ENCODE measurements at places on chromosomes 12 and 14.

GRCh38 chr12:45166056-45166455, 49.8 kb upstream of the ANO6 start:
- no peak for DNase-seq

DNA sequence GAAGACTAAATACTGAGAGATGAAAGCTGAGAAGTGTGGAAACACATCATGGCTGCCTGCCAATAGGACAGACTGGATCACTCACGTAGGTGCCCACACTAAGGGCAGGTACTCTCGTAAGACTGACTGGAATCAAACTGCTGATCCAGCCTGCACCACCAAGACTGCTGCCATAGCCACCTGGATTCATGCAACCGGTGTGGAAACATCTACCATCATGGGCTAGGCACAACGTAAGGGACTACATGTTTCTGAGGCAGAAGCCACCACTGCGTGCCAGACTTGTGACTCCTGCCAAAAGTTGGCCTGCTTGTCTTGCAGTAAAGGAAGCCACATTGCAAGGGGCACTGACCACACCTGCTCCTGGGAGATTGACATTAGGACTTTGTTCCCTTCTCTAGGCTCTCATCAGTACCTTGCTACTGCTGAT, 3.8 kb downstream of the POMT2 start:
- DNase-seq, result peak; percentile 38

GRCh38 chr14:69052181-69052601, 73.1 kb upstream of the ACTN1 start:
- no peak for DNase-seq

- no peak for DNase-seq
These were observed 228.9 kb upstream of the CAND1 start for GRCh38 chr12:67039995-67040860.

- DNase-seq, result no peak
These were observed 6.3 kb downstream of the PPFIBP1 start for GRCh38 chr12:27530157-27530922.

GRCh38 chr12:29155079-29155478, 6.0 kb downstream of the FAR2 start:
- no peak for DNase-seq

DNA sequence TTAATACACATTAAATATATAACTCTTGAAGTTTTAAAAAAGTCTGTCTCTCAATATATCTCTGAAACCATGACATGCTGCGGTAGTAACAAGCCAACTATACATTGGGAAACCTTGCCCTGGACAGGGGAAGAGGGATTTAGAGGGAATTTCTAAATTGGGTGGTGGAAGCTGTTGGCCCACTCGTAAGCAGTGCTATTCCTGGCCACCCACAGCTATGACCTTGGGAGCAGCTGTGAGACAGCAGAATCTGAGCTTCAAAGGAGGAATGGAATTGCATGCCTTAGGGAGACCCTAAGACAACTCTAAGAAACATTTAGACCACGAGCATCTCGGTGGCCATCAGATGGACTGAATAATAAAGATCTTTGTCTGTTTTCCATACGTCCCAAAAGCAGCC, 15.8 kb upstream of the GCH1 start:
- DNase-seq, result no peak

DNA sequence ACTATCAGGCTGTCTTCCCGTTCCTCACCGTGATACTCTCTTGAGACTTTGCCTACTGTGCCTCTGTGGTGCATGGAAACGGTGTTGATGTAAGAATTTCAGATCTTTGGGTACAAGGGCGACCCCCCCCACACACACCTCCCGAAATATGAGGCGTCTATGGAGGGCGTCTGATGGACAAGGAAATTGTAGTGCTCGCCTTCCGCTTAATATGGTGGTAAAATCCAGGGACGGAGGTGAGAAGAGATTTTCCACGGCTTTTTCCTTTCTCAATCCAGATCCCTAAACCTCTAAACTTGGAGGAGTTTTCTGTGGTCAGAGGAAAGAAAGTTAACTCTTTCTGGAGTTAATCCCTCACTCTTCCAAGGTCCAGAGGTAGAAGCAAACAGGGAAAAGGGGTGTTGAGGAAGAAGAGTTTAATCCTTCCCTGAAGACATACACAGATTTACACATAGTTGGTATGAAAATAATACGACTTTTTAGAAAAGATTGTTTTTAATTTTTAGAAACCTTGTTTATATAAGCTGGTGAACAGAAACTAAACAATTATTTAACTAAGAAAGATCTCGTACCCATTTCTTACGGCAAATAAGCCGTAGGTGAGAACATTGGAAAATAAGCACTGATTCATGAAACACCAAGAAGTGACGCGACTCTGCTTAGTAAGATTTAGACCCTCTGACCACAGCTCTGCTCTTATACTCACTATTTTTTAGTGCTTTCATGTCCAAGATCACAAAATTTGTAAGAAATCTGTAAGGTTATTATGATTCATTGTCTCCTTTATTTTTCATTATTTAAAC, 23.1 kb upstream of the RNASE12 start:
- DNase-seq, result no peak

DNA sequence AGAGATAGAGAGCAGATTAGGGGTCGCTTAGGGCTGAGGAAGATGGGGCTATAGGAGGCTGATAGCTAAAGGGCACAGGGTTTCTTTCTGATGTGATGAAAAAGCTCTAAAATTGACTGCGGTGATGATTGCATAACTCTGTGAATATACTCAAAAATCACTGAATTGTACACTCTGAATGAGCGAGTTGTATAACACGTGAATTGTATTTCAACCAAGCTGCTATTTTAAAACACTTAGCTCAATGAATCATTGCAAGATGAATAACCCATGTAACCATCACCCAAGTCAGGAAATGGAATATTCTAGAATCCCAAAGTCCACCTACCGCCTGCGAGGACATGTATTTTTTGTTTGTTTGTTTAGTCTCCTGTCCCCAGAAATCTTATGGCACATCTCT, 60.1 kb upstream of the CCND2 start:
- DNase-seq, result no peak

GRCh38 chr12:52612431-52613383, 5.7 kb downstream of the KRT73 start:
- no peak for DNase-seq

GRCh38 chr12:108635997-108636808, 2.5 kb upstream of the SELPLG start:
- DNase-seq, result no peak

DNA sequence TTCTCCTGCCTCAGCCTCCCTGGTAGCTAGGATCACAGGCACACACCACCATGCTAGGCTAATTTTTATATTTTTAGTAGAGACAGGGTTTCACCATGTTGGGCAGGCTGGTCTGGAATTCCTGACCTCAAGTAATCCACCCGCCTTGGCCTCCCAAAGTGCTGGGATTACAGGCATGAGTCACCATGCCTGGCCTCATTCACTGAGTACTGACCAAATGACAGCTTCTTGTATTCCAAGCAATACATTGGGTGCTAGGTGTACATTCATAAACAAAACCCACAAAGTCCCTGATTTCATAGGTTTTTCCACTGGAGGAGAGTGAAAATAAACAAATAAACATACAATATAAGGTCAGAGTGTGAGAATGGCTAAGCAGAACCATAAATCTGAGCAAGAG, 136.3 kb downstream of the HELB start:
- no peak for DNase-seq

DNA sequence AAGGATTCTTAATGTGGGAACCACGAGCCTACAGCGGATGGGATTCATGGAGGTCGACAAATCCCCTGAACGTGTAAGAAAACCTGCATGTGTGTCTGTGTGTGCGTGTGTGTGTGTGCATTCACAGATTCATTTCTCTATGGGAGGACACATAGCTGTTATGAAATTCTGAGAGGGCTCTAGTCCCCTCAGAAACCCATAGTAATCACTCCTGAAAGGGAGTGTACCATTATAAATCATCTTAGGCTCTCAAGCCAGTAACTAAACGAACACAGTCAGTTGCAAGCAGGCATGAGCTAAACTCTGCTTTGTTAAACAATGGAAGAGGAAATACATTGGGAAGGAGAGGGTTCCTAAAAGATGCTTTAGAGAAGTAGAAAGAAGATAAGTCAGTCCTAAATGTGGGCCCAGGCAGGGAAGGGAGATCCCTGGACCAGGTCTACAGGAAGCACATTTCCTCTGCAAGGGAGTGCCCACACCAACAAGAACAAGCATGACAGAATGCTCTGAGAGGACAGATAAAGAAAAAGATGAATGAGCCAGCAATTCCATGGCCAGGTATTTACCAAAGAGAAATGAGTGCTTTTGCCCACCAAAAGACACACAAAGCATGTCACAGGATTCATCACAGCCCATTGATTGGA, 91.3 kb downstream of the ITPR2 start:
- no peak for DNase-seq
